Thoracic aorta (tissue), 2 donors: ENCODE measurements at places on chromosomes 1 and 21. TPM values are rescaled to one million over a fixed set of nuclear protein-coding genes. Genes with fewer than 3 reads are reported as not detected.

Gene DNASE2B
- not detected for total RNA-seq

Gene C8B
- not detected for total RNA-seq

Gene TRAF3IP3
- total RNA-seq, result 3.3 TPM

Gene CCDC190
- not detected for total RNA-seq

Gene PALMD
- total RNA-seq, result 23.3 TPM

Gene KCNN3
- total RNA-seq, result 0.95 TPM

Gene CD160
- 0.28 TPM for total RNA-seq

Gene RASSF5
- 21.7 TPM for total RNA-seq

Gene BRINP2
- not detected for total RNA-seq

Gene LCE1D
- total RNA-seq, result not detected

Gene TDRD5
- total RNA-seq, result not detected

Gene FAM43B
- 0.27 TPM for total RNA-seq

Gene NUDT17
- 3.6 TPM for total RNA-seq

Gene CD52
- 2.7 TPM for total RNA-seq

Gene OR2T1
- total RNA-seq, result not detected

Gene GCSAML
- 1.2 TPM for total RNA-seq

Gene ACKR1
- total RNA-seq, result 177 TPM

Gene HSD17B7
- total RNA-seq, result 14.4 TPM

Gene PCNX2
- 13.6 TPM for total RNA-seq

Gene LRRN2
- 0.63 TPM for total RNA-seq

Gene S100A7A
- not detected for total RNA-seq

Gene SH3BGR
- total RNA-seq, result 24.9 TPM

Gene VPS26C
- 102 TPM for total RNA-seq

Gene CREB3L4
- total RNA-seq, result 3.2 TPM

Gene B4GALT2
- total RNA-seq, result 34.8 TPM

Gene IL20
- total RNA-seq, result not detected

Gene GCLM
- total RNA-seq, result 12.5 TPM

Gene PBX1
- 50.5 TPM for total RNA-seq

Gene OR14K1
- total RNA-seq, result not detected

Gene ZCCHC17
- total RNA-seq, result 13.1 TPM

Gene OR2T2
- not detected for total RNA-seq

Gene SLC35F3
- not detected for total RNA-seq
